ENCODE measurements at places on chromosomes 5 and 9.

- no peak for DNase-seq
Observed at GRCh38 chr9:65444943-65445342, 159.9 kb upstream of the FOXD4L5 start.

DNA sequence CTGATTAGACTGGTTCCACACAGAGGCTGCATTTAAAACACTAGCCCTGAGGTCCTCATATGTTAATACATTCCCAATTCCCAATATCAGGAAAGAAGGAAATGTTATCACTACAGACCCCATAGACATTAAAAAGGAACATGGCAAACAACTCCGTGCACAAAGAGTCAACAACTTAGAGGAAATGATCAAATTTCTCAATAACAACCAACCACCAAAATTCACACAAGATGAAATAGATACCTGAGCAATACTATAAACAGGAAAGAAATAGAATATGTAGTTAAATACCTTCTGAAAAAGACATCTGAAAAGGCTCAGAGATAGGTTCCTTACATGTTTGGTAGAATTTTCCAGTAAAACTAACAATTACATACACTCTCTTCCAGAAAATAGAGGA, 28.9 kb downstream of the SEMA4D start:
- no peak for DNase-seq

DNA sequence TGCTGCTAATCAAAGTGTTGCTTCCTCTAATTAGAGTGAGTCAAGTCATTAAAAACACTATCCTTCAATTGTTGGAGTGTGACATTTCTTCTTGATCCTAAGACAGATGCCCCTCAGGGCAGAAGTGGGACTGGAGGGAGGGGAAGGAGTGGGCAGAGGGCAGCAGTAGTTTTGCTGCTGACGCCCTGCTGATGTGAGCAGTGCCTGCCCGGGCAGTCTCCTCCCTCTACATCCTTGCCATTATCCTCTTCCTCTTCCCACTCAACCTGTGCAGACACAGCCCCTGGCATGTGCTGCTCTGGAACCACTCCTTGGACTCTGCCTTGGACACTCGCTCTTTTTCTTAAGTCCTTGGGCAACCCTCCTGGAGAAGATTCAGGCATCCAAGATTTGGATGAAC, 232.5 kb downstream of the HSPA4 start:
- DNase-seq: no peak

GRCh38 chr5:65334077-65334476, 147.6 kb downstream of the ADAMTS6 start:
- DNase-seq: peak; percentile 89

GRCh38 chr9:134888603-134889190, 8.1 kb downstream of the FCN2 start:
- no peak for DNase-seq

DNA sequence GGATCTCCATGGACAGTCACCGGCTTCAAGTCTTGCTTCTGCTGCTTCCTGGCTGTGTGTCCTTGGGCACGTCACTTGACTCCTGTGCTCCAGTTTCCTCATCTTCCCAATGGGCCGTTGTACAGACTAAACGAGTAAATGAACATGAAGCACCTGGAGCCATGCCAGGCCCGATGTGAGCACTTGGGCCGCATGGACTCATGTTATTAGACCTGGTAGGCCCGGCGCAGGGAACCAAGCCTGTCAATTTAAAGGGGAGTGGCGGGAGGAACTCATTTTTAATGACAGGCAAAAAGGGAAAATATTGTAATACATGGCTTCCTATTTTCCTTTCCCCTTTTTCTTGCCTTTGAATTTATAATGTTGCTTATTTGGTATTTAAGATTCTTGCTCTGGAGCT, 47.5 kb downstream of the TENT4A start:
- no peak for DNase-seq

- DNase-seq: no peak
Observed at GRCh38 chr5:95374061-95374460, 17.1 kb upstream of the FAM81B start.

DNA sequence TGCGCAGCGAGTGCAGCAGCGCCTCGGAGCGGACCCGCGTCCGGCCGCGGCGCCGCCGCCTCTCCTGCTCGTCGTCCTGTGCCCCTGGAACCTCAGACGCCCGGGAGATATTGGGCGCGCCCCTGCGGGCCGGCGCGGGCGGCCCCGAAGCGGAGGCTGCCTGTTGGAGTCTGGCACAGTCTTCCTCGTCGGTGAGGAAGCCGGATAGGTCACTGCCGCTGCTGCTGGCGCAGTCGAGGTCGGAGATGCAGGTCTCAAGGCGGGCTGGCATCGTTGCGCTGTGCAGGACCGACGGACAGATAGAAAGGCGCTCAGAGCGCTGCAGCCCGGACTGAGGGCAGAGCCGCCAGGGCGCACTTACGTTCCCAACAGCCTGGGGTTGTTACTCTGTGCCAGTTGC, 344 bp downstream of the NEUROG1 start:
- no peak for DNase-seq

DNA sequence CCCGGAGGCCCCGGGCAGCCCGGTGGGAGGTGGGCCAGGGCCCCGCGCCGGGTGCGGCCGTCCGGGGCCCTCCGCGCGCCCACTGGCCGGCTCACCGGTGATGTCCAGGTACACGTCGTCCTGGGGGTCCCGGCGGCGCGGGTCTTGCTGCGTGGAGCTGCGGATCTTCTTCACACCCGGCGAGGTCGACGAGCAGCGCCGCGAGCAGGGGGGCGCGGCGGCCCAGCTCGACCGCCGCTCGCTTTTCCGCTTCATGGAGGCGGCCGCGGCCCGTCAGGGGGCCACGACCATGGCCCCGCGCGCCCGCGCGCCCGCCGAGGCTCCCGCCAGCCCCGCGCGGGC, 548 bp downstream of the CDC14B start:
- no peak for DNase-seq

- no peak for DNase-seq
Observed at GRCh38 chr5:134082264-134082992, 32.1 kb upstream of the TCF7 start.

GRCh38 chr5:109997161-109997560, 307.4 kb downstream of the MAN2A1 start:
- DNase-seq: no peak

GRCh38 chr5:59584858-59585846, 308.4 kb downstream of the PDE4D start:
- DNase-seq: peak; percentile 11

DNA sequence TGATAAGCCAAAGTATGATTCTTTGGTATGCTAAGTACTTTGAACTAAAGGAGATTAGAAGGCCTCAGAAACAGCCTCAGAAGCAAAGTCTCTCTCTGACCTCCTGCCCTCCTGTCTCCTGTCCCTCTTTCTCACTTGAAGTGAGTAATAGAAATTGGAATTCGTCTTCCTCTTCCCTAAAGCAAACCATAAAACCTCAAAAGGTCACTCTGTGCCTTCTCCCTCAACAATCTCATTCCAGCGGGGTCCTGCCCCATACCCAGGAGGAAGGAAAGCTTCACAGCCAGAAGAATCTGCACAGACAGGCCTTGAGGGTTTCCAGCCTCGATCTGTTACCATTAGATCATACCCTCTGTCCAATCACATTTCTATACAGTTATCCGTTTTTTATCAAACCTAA, 87.8 kb downstream of the HAPLN1 start:
- DNase-seq: no peak

DNA sequence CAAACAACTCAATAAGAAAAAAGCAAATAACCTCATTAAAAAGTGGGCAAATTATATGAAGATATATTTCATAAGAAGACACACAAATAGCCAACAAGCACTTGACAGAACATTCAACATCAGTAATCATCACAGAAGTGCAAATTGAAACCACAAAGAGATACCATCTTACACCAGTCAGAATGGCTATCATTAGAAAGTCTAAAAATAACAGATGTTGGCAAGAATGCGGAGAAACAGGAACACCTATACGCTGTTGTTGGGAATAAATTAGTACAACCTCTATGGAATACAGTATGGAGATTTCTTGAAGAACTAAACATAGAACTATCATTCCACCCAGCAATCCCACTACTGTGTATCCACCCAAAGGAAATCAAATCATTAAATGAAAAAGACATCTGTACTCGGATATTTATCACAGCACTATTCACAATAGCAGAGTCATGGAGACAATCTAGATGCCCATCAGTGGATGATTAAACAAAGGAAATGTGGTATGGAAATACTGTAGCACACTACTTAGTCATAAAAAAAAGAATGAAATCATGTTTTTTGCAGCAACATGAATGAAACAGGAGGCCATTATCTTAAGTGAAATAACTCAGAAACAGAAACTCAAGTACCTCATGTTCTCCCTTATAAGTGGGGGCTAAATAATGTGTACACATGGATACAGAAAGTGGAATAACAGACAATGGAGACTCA, 106.8 kb upstream of the FST start:
- DNase-seq: no peak

GRCh38 chr5:169686137-169686536, 49.1 kb downstream of the DOCK2 start:
- no peak for DNase-seq

DNA sequence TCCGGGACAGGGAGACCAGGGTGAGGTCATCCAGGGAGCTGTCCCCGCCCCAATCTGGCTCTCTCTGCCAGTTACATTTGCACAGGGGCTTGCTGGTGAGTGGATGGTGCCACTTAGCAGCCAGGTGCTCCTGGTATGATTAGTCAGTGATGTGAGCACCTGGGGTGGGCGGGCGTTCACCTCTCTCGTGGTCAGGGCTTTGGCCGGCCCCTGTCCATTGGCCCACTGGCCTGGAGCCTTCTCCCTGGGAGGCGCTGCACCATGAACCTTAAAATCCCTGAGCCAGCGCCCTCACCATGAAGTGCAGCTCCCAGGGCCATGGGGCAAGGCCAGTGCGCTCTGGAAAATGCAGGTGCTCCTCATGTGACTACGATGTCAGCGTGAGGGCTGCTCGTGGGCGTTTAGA, 2.0 kb downstream of the NKD2 start:
- DNase-seq: peak; percentile 74

GRCh38 chr5:125370461-125371205, 624.2 kb upstream of the ZNF608 start:
- no peak for DNase-seq

GRCh38 chr5:133936651-133937015, 31.8 kb downstream of the C5orf15 start:
- DNase-seq: no peak

DNA sequence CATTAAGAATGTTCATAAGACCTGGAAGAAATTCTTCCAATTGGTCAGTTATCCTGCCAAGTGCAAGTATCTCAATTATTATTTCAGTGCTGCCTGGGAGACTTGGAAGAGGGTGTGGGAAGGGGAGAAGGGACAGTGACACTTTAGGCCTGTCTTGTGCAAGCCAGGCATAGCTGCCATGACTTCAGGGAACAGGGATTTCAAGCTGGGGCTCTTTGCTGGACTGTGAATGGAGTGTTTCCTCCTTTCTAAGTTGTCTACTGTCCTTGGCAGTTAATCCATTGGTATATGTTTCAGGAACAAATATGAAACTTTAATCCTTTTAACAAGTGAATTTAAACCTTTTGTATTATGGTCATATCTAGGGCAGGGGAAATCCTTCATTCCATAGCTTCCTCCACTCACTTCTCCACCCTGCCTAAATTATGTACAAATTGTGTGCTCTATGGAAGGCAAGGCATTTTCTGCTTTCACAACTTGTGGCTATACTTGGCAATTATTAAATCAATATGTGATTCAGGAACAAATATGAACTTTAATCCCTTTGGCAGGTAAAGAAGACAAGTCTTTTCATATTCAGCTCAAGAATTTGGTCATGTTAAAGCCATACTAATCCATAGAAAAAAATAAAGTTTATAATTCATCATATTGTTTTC, 72.7 kb upstream of the IL33 start:
- DNase-seq: no peak

GRCh38 chr5:82445726-82446335, 167.7 kb upstream of the RPS23 start:
- DNase-seq: no peak

- no peak for DNase-seq
Observed at GRCh38 chr5:67409126-67409777, 212.7 kb upstream of the CD180 start.

DNA sequence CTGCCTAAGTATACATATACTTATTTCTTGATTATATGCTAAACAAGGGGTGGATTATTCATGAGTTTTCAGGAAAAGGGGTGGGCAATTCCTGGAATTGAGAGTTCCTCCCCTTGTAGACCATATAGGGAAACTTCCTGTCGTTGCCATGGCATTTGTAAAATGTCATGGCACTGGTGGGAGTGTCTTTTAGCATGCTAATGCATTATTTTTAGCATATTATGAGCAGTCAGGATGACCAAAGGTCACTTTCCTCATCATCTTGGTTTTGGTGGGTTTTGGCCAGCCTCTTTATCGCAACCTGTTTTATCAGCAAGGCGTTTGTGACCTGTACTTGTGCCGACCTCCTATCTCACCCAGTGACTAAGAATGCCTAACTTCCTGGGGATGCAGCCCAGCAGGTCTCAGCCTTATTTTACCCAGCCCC, 80.9 kb downstream of the ALDH7A1 start:
- no peak for DNase-seq

DNA sequence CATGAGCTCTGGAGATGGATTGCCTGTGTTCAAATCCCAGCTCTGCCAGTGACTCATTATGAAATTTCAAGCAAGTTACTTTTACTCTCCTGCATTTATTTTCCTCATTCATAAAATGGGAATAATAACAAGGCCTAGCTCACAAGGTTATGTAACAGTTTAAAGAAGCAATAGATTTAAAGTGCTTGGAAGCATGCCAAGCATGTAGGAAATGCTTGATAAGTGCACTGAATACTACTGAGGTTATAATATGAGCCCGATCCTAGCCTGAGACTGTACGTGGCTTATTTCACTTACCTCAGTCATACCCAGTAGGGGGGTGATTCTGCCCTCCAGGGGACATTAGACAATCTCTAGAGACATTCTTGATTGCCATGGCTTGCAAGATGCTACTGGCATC, 734.1 kb upstream of the WWC1 start:
- no peak for DNase-seq

DNA sequence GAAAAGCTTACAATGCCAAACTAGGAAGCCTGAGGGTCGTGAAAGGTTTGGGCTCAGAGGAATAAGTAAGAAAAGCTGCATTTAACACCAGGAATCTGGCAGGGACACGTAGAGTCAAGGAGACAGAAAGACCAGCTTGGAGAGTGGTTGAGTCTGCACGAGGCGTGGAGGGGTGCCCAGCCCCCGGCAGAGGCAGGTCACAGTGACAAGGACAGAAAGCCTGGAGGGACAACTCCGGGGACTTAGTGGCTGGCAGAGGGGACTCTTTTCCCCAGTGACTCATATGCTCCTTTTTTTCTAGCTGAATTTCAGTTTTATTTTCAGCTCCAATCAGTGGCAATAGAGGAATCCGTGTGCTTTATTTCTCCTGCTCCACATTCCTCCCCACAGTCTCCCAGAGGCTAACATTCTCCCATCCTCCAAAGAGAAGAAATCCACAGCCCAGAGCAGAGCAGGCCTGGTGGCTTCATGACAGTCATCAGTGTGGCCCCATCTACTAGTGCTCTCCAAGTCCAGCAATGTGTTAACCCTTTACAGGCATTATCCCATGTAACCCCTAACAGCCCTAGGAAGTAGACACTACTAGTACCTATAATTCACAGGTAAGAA, 80.7 kb downstream of the KCNIP1 start:
- DNase-seq: no peak
